ENCODE measurements at places on chromosomes 5 and 9.

- no peak for DNase-seq
Measured at GRCh38 chr9:134053941-134054761, 13.7 kb downstream of the BRD3 start.

- no peak for DNase-seq
Measured at GRCh38 chr9:133564451-133565116, 30.1 kb downstream of the ADAMTSL2 start.

GRCh38 chr9:96149533-96150280 is 152.3 kb downstream of the HSD17B3 start:
- no peak for DNase-seq

DNA sequence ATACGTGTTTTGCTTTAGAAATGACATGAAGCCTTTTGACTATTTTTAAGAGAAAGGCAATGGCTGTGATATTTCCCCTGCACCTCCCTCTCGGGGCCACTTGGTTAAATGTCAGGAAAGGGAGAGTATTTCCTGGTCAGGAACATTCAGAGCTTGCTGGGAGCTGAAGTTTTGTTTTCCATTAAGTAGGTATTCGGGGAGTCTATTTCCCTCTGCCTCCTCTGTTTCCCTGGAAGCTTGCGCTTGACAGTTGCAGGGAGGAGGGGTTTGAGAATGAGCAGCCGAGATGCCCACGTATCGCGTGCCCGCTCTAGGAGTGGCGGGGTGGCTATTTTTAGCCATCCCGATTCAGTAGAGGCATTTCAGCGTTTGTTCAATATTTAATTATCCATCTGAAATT is 6.7 kb downstream of the DAB2IP start:
- no peak for DNase-seq

GRCh38 chr5:107457881-107458280 is 212.9 kb downstream of the EFNA5 start:
- DNase-seq = no peak

- DNase-seq = no peak
Measured at GRCh38 chr5:96214442-96215197, 218.4 kb downstream of the PCSK1 start.

- no peak for DNase-seq
Measured at GRCh38 chr9:89411759-89412158, 86.2 kb downstream of the SEMA4D start.

DNA sequence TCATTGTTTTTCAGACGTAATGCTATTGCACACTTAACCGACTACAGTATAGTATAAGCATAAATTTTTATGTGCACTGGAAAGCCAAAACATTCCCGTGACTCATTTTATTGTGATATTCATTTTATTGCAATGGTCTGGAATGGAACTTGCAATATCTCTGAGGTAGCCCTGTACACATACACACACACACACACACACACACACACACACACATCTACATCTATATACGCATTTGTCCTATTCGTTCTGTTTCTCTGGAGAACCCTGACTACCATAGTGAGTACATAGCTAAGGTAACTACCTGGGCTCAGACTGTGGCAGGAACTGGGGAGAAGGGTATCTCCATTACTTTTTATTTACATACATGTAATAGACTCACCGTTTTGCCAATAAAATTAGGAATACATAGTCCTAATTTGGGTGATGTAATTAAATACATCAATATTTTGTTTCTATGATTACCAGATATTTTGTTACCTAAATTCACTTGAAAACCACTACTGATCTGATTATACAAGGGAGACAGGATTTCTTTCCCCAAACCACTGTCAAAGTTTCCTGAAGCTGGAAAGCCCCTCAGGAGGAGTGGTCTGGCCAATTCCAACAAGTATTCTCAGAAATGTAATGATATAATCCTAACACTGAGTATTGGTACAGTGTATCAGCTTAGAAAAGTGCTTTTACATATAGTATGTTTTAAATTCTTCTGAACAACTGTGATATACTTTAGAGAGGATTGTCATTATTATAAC is 74.0 kb upstream of the PLPP1 start:
- no peak for DNase-seq

- DNase-seq = no peak
Measured at GRCh38 chr5:53069626-53070025, 39.9 kb downstream of the MOCS2 start.

DNA sequence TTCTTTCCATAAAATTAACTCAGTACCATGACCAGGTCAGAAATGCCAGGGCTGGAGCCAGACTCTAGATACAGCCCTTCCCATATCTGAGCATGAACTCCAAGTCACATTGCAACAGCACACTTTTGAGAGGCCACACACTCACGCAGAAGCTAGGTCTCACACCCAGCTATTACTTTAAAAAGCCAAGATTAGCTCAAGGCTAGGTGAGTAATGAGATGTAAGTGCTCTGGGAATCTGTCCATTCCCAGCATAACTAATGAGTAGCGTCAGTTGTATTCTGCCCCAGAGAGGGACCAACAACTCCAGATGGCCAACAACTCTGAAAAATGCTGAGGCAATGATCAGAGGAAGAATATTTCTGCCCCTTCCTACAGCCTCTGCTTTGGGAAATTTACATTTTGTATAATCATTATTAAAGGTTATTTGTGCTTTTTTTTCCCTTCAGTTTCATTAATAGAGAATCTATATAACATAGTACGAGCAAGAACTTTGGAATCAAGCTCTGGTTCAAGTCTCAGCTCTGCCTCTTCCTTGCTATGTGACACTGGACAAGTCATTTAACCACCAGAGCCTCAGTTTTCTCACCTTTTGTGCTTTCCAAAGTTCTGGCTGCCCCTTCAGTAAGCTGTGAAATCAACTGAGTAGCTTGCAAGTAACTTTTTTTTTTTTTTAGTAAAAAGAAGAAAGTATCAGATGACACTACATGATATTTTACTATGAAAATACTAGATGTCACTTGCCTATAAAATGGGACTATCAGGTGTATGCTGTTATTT is 118.3 kb downstream of the NR6A1 start:
- DNase-seq = peak; percentile 21

DNA sequence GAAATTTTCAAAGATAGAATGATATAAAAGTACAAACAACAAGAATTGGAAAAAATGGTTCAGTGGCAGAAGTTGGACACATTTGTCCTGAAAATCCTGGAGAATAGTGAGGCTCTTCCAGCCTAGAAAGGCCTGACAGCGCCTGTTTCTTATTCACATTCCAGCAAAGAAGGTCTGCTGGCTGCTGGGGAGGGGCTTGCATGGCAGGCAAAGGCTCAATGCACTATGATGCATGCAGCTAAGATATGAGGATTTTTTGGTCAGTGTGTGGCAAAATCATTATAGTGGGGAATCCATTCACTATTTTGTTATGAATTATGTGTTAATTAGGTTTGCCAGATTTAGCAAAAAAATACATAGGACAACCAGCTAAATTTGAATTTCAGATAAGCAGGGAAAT is 243.9 kb upstream of the SLC30A5 start:
- no peak for DNase-seq

DNA sequence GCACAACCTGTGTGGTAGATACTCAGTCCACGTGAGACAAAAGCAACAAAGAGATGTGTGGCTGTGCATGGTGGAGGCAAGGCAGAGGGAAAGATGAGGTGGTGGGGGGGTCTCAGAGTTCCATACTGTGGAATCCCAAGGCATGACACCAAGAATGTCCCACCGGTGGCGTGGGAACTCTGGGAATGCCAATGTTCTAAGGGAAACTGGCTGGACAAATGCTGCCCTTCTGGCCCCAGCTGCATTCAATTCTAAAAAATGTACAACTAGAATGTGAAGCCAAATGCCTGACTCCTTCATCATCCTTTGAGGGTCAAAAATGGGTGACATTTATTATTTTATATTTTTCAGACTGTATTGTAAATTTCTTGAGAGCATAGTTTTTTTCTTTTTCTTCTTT is 58.2 kb upstream of the EQTN start:
- DNase-seq = no peak

DNA sequence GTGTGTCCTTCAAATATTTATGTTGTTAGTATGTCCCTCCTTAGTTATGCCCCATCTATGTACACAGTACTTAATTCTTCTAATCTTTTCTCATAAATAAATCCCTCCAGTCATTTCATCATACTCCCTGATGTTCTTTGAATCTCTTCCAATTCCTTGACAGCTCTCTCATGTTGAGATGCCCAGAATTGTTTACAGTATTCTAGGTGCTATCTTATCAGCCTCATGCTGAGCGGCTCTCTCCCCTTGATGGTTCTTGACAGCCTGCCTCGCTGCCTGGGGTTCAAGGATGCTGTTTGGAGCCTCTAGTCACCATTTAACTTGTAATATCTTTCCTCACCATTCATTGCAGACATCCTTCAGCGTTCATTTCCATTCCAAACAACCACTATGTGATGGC is 799.2 kb downstream of the BRINP1 start:
- DNase-seq = no peak

DNA sequence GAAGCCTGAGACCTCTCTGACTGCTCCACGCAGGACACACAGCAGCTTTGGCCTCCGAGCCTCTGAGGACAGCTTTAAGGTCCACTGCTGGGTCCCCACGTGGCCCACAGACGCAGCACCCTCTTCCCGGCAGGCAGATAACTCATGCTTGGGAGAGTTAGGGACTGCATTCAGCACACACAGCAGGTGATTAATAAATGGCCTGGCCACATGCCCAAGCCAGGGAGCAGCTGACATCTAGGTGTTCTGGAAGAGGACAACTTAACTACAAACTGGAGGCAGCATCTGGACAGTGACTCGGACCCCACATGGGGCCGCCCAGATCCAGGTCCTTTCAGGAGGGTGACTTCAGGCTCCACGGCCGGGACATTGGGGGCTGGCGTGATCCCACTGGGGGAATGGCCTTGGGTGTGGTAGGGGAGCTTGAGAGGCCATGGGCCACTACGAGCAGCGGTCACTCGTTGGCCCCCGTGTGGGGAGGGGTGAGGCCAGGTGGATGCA is 11.3 kb downstream of the NINJ1 start:
- no peak for DNase-seq

GRCh38 chr5:96852759-96853158 is 23.5 kb upstream of the ERAP2 start:
- no peak for DNase-seq

DNA sequence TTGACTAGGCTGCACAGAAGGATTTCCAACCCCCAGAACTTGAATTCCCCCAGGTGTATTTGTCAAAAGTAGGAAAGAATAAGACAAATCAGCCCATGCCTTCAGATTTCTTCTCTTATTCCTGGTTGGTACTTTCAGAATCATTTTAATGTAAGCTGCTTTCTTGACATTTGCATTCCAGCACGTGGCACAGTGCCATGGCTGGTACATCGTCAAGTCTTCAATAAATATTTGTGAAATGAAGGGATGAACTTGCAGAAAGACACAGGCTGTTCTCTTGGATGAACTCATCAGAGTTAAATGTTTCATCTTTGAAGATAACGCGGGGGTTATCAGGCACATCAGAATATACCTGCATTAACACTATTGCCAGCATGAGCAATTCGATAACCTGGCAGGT is 14.5 kb downstream of the KCNIP1 start:
- no peak for DNase-seq

DNA sequence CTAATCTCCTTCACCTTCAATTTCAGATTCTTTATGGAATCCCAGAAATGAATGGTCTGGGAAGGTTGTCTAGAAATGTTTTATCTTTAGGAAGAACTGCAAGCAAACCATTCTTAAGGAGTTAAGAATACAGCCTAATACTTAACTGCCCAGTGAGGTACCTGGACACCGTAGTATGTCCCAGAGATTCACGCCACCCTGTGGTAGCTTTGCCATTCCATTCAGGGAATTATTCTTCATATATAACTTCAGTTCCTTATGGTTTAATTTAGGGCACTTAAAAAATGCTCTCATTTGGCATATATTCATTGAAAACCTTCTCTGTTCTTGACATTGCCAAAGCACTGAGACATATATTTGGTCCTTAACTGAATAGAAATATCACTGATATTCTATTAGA is 49.7 kb downstream of the ACTBL2 start:
- peak; percentile 50 for DNase-seq

- no peak for DNase-seq
Measured at GRCh38 chr9:109775516-109775915, 4.5 kb upstream of the PALM2AKAP2 start.

- DNase-seq = no peak
Measured at GRCh38 chr5:8053270-8053669, 184.3 kb downstream of the MTRR start.

DNA sequence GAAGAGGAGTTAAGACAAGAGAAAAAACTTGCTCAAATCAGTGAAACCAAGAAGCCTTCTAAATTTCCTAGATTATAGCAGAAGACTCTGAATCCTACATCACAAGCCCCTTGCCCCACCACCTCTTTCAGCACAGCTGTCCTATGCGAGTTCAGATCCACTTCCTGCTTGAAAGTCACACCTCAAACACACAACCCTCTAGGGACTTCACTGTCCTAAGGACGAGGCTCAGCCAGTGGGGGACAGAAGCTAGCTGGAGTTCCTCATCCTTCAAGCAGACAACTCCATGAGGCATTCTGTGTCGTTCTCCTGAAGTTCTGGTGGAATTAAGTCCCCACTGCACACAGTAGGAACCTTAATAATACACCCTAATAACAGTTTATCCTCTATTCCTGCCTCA is 44.3 kb downstream of the NRG2 start:
- no peak for DNase-seq

- DNase-seq = no peak
Measured at GRCh38 chr9:72193478-72193881, 44.2 kb downstream of the GDA start.

DNA sequence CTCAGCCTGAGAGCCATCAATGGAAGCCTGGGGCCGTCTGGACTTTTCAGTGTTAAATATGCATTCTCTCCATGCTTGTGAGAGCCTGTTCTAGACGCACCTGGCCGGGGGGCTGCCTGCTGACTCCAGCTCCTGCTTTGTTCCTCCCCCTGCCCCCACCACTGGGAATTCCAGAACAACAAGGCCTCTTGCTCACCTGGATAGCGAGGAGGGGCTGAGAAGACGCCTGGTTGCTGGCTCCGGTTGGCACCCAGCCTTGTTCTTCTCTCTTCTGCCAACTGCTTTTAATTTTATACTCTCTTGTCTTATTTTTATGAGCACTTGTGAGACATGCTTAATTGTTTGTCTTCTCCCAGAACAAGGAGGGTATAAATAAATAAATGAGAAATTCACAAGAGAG is 15.0 kb upstream of the RAPGEF1 start:
- DNase-seq = no peak

DNA sequence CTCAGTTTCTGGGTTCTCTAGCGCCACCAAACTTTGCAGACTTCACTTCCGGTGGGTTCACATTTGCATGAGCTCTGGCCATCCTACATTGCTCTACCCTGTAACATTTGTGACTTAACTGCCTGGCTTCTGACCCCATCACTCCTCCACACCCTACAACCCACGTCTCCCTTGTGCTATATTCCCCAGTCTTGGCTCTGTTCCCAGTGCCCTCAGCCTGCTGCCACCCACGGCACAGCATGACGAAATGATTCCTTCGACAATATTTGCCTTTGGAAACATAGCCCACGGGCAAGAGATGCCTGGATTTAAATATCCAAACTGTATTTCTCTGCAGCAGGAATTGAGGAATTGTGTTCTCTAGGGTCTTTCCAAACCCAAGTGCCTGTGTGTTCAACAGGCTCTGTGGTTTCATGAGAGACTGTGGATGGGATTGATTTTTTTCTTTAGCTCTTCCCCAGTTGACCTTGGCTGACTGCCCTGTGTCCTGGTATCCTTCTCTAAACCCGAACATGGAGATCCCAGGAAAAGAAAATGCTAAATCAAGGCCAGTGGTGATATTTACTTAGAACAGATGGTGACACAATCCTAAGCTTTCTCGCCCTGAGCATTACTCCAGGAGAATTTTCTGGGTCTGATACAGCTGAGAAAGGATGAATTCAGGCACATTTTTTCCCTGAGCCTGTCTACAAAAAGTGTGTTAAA is 44.4 kb upstream of the GRIA1 start:
- DNase-seq = no peak

Data from Karpas-422 (cell line).